ENCODE measurements at places on chromosomes 1 and 21.

DNA sequence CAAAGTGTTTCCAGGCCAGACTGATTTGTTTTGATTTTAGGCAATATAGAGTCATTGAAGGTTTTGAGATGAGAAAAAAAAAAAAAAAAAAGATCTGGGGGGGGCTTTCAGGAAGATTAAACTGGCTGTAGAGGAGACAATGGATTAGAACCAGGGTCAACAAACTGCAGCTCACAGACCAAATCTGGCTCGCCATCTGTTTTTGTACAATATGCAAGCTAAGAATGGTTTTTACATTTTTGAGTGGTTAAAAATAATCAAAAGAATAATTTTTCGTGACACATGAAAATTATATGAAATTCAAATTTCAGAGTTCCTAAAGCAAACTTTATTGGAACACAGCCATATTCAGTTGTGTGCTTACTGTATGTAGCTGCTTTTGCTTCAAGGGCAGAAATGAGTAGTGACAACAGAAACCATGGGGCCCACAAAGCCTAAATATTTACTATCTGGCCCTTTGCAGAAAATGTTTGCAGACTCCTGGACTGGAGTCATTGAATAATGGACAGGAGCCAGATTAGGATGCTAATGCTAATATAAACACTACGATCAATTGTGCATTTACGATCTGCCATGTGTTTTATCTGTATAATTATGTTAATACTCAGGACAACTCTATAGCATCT, 375.7 kb upstream of the DAB1 start:
- no peak for DNase-seq

DNA sequence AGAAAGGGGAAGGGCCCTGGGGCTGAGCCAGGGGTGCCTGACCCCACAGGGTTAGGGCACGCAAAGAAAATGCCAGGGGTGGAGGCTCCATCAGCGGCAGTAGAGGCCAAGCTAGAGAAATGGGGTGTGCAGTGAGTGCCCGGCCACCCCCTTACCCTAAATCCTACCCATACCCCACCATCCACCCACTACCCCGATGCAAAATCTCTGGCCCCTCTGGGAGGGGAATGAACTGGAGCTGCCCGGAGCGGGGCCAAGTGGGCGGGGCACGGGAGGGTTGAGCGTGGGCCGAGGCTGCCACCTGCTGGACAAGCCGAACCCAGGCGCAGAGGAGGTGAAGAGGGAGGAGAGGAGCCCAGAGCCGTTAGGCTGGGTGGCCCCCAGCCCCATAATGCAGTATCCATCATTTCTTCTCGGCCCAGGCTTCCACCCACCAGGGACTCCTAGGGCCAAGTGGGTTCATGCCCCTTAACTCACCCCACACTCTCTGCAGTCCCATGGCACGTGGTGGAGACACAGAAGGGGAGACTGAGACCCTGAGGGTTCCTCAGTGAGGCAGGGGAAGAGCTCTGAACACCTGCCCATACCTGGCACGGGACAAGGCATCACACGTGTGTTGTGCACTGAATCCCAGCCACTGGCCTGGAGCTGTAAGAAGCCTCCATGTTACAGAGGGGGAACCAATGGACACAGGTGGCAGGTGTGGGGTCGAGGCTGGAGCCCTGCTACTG, 1.4 kb upstream of the C1QC start:
- peak; percentile 43 for DNase-seq

DNA sequence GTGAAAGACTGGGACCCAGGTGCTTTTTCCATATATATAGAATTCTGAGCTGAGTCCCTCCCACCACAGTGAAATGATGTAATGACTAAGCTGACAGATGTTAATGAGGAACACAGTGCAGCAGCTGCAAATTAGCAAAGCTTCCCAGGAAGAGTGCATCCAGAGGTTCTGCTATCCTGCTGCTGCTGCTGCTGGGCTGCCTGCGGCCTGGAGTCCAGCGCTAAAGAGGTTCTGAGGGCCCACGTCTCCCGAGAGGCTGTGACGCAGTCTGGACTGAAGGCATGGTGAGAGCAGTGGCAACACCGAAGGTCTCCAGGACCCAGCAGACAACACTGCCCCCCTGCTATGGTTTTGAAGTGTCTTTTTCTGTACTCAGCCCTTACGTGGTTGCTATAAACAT, 63.9 kb downstream of the URB2 start:
- no peak for DNase-seq

GRCh38 chr1:227897704-227898438, 49.9 kb downstream of the WNT9A start:
- DNase-seq, result no peak

DNA sequence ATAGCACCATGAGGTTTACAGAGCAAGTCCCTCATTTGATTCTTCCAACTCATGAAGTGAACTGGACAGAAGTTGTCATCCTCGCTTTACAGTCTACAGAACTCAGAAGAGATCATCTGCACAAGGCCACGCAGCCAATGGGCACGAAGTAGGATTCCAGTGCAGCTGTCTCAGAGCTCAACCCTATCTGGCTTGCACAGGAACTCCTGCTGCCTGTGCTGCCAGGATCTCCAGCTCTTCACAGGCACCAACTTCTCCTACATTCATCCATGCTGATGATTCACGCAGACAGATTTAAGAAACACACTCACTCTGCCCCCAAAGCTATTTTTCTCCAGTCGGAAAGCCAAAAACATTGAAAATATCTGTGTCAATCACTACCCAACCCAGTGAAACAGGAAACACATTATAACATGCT, 157.0 kb downstream of the RERE start:
- no peak for DNase-seq

GRCh38 chr1:38775175-38775845, 84.3 kb downstream of the RRAGC start:
- no peak for DNase-seq
